HEK293T (cell line): ENCODE measurements at places on chromosomes 5 and 9.

- no peak for DNase-seq
Observed at GRCh38 chr9:106020186-106020585, 325.8 kb downstream of the TMEM38B start.

GRCh38 chr5:133393776-133394476 lies 218.4 kb downstream of the FSTL4 start:
- no peak for DNase-seq

DNA sequence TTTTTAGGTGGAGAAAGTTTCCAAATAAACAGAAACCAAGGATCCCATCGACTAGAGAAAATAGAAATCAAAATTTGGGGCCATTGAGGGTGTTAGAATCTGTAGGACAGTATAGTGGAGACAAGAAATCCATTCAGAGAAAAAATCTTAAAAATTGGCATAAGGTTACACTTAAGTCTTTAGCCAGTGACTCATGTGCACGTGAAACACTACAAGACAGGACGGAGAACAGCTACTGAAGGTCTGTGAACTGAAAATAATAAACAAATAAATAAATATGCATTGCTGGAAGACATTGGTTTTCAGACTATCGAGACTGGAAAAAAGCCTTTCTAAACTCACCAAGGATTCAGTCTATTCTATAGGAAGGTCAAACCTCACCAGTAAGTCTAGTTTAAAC lies 1955.5 kb downstream of the MAT2B start:
- no peak for DNase-seq

GRCh38 chr5:171425596-171426244 lies 6.3 kb downstream of the FGF18 start:
- DNase-seq, result no peak

- no peak for DNase-seq
Observed at GRCh38 chr9:105154723-105155191, 89.7 kb upstream of the SLC44A1 start.

DNA sequence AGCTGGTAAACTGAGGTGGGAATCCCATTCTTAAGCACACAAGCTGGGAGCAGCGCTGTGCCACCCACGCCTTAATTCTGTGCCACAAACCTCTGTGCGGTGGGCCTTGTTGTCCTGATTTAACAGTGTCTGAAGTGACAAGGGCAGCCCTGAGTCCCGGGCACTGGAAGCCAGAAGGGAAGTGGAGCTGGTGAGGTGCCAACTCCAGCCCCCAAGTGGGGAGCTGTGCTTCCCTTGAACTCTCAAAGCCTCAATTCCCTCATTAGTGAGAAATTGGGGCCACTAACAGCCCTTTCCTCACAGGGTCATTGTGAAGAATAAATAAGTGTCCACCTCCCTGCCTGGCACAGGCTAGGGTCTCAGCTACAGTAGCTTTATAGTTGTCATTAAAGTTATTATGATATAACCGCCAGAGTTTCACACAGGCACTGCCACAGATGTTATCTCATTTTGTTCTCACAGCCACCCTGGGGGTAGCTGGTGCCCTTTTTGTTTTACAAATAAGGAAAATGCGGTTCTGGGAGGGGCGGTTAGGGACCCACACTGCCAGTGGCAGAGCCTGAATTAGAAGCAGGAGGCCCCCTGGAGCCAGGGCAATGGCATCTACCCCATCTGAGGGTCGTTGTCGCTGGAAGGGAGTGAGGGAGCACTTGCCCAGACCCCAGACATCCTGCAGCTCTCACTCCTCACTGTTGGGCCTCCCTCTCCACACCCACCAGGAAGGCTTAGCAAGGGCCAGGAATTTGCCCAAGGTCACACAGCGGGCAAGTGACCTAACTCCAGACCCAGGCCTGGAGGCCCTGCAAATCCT lies 2.1 kb upstream of the TLX3 start:
- no peak for DNase-seq

DNA sequence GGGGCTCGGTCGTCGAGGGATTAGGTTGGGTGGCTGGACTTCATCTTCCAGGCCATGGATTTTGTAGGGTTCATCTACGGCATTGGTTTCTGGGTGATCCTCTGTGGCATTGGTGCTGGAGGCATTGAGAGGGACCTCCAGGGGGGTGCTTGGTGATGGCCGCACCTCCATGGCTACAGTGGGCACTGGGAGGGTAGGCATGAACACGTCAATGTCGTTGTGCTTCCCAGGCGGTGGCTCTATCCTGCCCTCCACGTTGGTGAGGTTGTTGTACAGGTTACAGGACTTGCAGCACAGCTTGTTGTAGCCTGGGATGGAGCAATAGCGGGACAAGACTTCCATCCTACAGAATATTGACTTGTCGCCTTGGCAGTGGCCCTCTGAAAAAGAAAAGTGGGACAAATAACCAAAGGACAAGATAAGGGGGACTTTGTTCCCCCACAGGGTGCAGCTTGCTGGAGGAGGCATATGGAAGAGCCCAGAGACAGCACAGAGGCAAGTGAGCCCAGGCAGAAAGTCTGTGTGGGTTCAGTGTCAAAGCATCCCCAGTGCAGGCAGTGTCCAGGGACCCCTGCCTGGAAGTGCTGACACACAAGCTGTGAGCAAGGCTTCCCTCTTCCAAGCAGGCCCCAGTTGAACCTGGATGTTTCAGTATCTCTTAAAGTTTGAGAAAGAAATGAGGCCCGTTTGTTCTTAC lies 53.9 kb downstream of the ZNF354C start:
- DNase-seq, result no peak

GRCh38 chr9:108673386-108673785 lies 182.4 kb downstream of the ACTL7B start:
- DNase-seq, result no peak

- DNase-seq, result no peak
Observed at GRCh38 chr9:116547729-116548426, 139.2 kb upstream of the TRIM32 start.

GRCh38 chr5:143302341-143303045 lies 101.0 kb downstream of the NR3C1 start:
- DNase-seq, result no peak

DNA sequence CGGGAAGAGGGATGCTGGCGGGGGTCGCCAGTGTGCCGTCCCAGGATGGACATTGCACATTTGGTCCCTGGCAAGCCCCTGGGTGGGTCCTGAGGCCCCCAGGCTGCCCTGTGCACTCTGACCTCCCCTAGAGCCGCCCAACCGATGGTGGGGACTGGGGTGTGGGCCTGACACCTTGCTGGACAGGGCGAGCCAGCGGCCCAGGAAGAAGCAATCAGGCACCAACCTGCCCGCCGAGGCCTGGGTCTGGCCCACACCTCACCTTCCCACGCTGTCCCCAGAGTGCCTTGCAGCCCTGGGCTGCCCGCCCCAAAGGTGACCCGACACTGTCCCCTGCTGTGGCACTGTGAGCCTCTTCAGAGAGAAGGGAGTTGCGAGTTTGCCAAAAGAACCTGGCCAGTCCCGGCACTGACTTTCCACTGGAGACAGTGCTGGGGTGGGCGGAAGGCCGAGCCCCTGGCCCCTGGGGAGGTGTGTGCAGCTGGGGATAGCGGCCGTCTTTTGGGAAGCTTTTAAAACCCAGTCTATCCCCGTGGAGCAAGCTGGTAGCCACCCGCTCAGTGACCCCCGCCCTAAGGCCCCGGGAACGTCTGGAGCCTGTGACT lies 12.0 kb upstream of the NRARP start:
- no peak for DNase-seq

DNA sequence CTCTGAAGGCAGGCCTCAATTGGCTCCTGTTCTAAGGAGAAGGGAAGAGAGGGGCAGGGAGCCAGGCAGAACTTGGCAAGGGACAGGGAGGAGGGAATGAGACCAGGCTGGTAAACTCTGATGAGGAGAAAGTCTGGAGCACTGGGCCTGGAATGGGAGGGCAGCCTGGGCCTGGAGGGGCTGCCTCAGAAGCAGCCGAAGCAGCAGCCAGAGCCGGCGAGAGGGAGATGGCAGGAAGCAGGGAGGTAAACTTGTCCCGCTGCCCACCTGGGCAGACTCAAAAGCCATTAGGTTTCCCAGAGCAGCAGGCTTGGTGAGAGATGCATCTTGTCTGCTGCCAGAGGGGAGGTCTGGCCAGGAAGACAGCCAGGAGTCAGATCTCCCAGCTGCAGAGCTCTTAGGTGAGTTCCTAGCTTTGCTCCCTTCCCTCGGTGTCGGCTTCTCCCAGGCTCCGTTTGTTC lies 37.0 kb upstream of the CRB2 start:
- no peak for DNase-seq

GRCh38 chr9:114884787-114885452 lies 45.5 kb downstream of the TNFSF8 start:
- no peak for DNase-seq
